ENCODE measurements at places on chromosomes 13 and 19.

GRCh38 chr19:36686365-36687213 lies 823 bp upstream of the ZNF567 start:
- no peak for DNase-seq

DNA sequence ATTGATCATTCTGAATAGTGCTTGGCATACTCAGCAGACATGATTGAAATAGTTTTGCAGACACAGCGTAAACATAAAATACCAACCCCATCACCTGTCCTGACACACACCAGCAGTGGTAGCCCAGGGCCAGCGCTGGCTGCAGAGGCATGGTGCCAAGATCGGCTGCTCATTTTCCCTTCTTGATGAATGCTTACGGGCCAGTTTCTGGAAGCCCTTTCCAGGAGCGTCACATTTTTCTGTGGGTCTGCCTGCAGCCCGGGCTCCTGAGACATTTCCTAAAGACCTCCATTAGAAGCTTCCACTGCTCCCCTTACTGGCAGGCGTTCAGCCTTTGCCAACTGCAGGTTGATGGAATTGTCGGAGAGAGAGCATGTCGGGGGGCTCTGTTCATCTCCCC lies 48.6 kb downstream of the CHST8 start:
- DNase-seq: no peak

- DNase-seq: no peak
Measured at GRCh38 chr13:44396701-44397580, 23.3 kb downstream of the SERP2 start.

- DNase-seq: no peak
Measured at GRCh38 chr19:45254044-45254531, 3.0 kb downstream of the MARK4 start.

GRCh38 chr13:82758044-82758443 lies 1124.2 kb downstream of the SLITRK1 start:
- no peak for DNase-seq

- no peak for DNase-seq
Measured at GRCh38 chr19:12623361-12624031, 12.8 kb downstream of the ZNF791 start.

GRCh38 chr13:32051156-32051555 lies 19.6 kb downstream of the FRY start:
- DNase-seq: no peak

DNA sequence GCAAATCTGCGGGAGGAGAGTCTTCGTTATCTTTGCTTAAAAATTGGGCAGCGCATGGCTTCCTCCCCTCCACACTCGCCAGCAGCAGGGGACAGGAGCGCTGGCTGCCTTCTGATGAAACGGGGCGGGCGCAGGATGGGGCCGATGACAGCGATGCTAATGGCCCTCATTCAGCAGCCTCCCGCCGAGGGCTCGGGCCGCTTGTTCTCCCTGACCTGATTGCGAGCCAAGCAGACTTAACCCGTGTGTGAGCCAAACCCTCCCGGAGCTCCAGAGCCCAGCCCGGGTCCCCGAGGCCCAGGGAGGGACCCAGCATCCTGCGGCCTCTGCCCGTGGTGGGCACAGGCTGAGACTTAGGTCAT lies 90.3 kb downstream of the KDM4B start:
- no peak for DNase-seq

DNA sequence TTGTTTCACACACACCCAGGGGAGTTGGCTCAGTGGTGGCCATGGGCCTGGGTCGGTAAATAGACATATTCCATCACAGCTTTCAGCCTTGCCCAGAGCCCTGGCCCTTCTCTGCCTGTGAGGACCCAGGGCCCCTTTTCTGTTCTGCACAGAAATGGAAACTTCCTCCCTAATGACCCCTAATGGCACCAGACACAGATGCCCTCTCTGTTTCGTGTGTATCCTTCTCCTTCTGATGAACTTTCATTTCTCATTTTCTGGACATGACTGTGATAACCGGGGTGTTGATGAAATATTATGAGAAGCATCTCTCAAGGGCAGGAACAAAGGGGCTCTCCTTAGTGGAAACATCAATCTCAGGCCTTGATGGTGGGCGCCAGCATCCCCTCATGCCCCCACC lies 12.8 kb downstream of the LILRA1 start:
- DNase-seq: no peak

DNA sequence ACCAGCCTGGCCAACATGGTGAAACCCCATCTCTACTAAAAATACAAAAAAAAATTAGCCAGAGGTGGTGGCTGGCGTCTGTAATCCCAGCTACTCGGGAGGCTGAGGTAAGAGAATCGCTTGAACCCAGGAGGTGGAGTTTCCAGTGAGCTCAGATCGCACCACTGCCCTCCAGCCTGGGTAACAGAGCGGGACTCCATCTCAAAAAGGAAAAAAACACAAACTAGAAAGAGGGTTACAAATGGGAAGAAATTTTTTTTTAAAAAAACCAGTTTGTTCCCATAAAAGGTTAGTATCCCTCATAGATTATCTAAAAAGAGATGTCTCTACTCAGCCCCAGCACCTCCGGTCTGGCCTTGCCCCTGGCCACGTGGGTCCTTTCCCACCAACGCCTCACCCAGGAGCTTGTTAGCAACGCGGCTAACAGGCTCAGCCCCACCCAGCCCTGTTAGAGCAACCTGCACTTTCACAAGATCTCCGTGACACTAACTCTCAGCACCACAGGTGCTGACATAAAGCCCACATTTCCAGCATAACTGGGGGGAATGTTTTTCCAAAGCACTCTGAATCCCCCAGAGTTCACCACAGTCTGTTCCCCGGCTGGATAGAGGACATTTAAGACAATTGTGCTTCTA lies 4.3 kb downstream of the DMKN start:
- no peak for DNase-seq

DNA sequence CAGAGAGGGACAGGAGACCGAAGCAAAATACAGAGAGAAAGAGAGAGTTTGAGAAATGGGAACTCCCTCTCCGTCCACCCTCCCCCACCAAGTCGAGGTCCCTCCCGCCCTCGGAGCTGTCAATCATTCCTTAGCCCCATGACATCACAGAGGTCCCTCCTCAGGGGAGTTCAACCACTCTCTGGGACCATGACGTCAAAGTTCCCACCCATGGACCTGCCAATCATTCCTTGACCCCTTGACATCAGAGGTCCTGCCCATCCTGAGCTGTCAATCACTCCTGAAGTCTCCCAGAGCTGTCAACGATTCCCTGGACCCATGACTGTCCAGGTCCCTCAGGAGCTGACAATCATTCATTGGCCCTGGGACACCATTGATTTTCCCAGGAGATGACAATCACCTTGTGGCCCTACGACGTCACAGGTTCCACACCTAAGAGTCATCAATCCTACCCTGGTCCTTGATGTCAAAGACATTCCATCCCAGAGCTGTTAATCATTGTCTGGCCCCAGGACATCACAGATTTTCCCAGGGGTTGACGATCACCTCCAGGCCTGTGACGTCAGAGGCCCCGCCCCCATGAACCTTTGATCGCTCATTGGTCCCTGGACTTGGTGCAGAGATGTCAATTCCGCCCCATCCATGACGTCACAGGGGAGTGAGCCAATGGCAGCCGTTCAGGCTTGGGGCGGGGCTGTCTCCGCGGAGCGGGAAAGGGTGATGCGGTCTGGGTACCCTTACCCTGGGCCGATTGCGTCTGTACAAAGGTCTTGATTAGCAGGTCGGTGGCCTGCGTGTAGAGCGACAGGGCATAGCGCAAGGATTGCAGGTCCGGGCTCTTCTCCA lies 61.7 kb downstream of the COLGALT1 start:
- no peak for DNase-seq

DNA sequence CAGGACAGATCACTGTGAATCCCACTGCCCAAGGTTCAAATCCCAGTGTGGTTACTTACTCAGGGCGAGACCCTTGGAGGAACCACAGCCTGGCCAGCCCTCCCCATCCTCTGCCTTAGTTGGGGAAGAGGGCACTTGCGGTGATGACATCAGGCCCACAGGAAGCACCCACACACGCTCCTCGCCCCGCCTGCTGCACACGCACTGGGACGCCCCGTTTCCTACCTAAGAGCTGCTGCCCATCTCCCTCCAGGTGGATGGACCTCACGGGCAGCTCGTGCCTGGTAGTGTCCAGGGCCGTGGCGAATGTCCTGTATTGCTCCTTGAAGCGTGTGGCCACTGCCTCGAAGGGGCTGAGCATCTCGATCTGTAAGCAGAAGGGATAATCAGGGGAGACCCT lies 19.6 kb downstream of the HAUS8 start:
- no peak for DNase-seq

DNA sequence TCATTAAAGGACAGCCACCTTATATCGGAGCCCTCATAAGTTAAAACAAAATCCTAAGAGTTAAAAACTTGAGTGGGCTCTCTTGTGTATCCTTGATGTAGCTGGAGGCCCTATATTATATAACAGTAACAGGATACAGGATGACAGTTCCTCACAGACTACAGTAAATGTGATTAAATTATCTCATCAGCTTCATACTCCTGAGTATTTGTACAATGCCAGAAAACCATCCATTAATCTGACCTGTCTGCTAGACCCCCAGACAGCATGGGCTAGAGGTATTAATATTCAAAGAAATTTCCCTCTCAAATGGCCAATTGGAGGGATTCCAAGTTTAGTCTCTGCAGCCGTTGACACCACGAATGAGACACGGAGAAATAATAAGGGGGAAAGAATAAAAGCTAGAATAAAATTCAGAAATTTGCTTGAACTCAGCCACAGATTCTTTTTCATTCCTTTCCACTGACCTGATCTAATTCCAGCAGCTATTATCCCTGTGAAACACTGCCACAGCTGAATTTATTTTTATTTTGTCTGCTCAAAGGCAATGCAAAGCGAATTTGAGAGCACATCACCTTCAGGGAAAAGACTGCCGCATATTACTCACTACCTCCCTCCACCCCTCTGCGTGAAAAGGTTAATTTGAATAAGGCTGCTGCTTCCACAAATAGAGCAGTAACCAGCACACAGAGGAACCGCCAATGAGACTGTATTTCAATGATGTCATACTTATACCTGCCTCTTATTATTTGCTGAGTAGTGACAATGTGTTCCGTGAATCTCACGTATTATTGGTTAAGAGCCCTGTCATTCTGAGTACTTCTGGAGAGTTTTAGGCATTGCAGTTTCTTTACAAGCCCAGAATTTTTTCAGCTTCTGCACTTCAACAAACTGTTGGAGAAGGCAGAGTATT lies 155.9 kb upstream of the KLF12 start:
- DNase-seq: no peak

DNA sequence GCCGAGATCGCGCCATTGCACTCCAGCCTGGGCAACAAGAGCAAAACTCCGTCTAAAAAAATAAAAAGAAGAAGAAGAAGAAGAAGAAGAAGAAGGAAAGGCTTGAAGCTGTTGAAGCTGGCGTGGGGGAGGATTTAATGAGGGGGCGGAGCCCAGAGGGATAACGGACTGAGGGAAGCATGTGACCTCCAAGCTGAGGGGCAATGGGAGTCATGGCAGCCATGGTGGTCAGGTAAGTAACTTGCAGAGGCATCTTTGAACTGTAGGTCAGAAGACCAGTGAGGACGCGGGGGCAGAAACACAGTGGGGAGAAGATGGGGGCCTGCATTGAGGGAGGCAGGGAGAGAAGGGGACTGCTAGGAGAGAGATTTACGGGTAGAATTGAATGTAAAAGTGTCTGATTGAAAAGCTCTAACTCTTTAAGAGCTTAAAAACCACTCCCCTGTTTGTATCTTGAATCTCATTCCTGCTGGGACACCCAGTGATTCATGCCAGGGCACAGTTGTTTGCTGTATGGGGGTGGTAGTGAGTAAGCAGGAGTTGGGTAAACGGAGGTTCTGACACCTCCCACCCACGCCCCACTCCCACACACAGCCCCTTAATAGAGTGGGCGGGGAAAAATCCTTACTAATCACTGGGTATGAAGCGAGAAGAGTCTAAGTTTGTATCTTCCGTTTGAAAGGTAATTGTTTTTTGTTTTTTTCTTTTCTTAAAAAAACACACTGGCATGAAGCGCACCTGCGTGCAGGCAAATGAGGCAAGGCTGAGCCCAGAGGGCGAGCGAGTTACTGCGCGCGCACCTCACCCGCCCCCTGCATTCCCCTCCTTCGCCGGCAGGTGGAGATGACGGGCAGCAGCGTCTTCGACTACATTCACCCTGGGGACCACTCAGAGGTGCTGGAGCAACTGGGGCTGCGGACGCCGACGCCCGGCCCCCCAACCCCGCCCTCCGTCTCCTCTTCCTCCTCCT lies 13.0 kb downstream of the TMEM160 start:
- no peak for DNase-seq

DNA sequence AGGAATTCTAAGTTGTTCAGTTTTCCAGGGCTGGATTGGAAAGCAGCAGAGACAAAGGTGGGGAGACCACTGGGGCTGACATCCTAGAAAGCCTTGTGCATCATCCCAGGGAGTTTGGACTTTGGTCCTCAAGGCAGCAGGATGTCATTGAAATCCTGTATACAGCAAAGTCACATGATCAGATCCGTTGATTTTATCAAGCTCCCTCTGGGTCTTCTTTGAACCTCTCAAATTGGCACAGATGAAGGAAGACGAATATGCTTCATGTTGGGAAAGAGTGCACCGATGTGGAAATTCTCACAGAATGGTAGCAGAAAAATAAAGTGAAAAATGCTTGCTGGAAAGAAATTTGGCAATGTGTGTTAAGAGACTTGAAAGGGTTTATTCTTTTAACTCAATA lies 149.8 kb upstream of the TMTC4 start:
- DNase-seq: no peak

DNA sequence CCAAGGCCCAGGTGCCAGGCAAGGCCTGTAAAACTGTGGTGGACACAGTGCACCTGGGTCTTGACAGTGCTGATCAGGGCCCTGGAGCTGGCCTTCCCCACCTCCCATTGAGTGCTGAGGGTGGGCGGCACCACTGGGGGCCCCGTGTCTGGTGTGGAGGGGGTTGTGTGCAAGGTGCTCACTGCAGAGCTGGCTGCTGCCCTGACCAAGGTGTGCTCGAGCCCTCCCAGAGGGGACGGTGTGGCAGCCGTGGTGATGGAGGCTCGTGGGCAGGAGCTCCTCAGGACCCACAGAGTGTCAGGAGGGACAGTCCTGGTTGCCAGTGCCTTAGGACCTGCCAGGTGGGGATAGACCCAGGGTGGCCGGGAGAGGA lies 23.0 kb downstream of the ATP4B start:
- DNase-seq: no peak

GRCh38 chr19:31283701-31284100 lies 65.5 kb downstream of the TSHZ3 start:
- no peak for DNase-seq

DNA sequence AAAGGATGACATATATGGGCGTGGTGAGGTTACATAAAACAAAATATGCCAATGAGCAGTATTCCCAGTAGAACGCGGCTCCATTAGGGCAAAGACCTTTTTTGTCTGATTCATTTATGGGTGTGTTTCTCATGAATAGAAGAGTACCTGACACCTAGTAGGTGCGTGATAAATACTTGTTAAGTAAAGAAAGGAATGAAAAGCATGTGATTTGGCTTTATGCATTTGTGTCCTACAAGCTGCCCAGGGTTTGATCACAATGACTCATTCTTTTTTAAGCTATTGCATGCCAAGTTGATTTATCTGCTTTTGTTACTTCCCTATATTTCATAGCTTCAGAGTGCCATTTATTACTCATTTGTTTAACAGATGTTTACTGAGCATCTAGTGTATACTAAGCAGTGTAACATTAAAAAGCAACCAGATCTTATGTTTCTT lies 19.1 kb upstream of the KCTD4 start:
- no peak for DNase-seq

GRCh38 chr19:28908941-28909340 lies 304.0 kb downstream of the UQCRFS1 start:
- DNase-seq: no peak

GRCh38 chr19:54462047-54462654 lies 1.4 kb downstream of the LENG9 start:
- no peak for DNase-seq

GRCh38 chr13:51122868-51123566 lies 11.9 kb upstream of the C13orf42 start:
- no peak for DNase-seq

Measured in nucleus accumbens (tissue), 56 donors.